ENCODE measurements at places on chromosomes 11 and 22.

GRCh38 chr22:35995772-35996171 is 32.9 kb downstream of the RBFOX2 start:
- no peak for DNase-seq

- DNase-seq = no peak
Measured at GRCh38 chr22:19978748-19979147, 37.1 kb upstream of the TXNRD2 start.

DNA sequence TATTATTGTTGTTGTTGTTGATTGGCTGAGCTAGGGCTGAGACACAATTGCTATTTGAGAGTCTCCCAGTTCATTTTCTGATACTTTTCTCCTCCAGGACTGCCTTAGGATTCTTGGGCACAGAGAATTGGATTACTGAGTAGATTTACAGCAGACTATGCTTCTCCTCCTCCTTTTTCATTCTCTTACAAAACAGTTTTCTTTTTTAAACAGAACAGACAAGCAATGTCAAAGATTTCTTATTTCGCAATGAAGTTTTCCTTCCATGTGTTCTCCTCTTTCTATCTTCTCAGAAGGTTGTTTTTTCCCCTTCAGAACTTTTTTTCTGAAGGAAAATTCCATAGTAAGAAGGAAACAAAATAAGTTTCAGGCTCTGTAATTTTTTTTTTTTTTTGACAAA is 19.8 kb upstream of the TIMP3 start:
- no peak for DNase-seq

DNA sequence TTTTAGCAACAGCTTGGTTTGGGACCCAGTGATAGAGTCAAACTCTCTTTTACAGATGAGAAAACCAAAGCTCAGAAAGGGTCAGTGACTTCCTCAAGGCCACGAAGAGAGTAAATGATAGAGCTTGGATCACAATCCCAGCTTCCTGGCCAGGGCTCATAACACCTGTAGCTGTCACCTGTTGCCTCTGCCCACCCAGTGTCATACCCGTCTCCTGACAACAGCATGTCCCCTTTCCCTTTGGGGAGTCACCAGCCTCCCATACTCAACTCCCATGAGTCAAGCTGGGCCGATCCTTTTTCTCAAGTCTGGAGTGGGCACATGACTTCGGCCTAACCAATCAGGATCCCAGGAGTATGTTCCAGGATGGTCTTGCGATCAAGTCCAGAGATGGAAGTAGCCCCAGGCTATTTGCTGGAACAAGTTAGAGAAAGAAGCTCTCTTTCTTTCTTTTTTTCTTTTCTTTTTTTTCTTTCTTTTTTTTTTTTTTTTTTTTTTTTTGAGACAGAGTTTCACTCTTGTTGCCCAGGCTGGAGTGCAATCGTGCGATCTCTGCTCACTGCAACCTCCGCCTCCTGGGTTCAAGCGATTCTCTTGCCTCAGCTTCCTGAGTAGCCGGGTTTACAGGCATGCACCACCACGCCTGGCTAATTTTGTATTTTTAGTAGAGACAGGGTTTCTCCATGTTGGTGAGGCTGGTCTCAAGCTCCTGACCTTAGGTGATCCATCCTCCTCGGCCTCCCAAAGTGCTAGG is 27.8 kb upstream of the MYH9 start:
- no peak for DNase-seq
